Right atrium auricular region (tissue), 2 donors: ENCODE measurements at places on chromosomes 5 and 9. TPM values are rescaled to one million over a fixed set of nuclear protein-coding genes. Genes with fewer than 3 reads are reported as not detected.

DNA sequence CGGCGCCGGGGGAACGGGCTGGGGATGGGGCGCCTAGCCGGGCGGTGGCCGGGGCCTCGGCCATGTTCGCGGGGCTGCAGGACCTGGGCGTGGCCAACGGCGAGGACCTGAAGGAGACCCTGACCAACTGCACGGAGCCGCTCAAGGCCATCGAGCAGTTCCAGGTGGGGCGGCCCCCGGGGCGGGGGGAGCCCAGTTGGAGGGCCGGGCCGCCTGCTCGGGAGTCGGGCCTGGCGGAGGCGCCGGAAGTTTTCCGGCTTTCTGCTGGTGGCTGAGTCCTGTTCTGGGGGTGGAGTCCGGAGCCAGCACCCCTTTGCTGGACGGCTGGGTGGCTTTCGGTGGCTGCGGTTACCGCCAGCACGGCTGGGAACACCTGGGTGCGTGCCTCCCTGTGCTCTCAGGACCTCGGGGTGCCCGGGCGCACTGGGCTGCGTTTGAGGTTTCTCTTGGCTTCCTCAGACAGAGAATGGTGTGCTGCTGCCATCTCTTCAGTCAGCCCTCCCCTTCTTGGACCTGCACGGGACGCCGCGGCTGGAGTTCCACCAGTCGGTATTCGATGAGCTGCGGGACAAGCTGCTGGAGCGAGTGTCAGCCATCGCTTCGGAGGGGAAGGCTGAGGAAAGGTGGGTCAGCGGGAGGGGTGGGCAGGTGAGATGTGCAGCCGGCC lies 454 bp downstream of the NELFB start:
- DNase-seq = no peak

DNA sequence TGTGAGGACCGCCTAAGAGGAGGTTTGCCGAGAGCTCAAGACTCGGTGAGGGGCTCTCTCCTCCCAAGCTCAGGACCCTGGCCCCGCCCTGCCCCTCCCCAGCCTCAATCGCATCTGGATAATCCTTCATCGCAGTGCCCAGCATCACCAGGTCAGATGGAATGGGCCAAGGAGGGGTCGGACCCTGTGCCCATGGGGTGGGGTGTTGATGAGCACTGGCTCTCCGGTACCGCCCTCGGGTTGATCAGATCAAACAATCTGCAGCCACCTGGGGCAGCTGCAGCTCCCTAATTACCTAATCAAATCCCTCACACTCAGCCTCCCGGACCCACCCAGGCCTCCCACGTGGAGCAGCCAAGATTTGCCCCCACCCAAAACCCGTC lies 24.4 kb upstream of the TDRD7 start:
- no peak for DNase-seq

GRCh38 chr9:110058304-110058953 lies 149.5 kb downstream of the C9orf152 start:
- no peak for DNase-seq

GRCh38 chr5:136731241-136731900 lies 366.0 kb upstream of the TRPC7 start:
- DNase-seq = no peak

- DNase-seq = no peak
These were observed 385.9 kb upstream of the TLE4 start for GRCh38 chr9:79185866-79186265.

FOXD1 gene
- total RNA-seq = not detected

CNTNAP3 gene
- total RNA-seq = 18.9 TPM

GABRA6 gene
- not detected for total RNA-seq

TRMT10B gene
- total RNA-seq = 2.5 TPM

PCDHA9 gene
- total RNA-seq = 0.04 TPM
